ENCODE measurements at places on chromosomes 11 and 22.

DNA sequence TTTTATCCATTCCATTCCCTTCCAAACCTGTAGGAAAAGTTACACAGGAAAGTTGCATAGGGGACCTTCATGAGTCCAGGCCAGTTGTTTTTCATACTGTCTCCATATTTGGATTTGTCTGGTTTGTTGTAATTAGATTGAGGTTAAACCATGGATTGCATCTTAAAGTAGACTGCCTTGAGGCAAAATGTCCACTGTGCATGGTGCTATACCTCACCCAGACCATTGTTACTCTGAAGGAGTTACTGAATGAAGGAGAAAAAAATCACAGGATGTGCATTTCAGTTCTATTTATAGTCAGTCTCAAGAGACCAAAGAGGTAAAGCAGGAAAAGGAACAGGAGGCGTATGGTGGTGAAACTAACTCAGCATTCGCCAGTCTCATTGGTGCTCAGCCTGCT is 29.6 kb upstream of the L3MBTL2 start:
- DNase-seq, result no peak

GRCh38 chr11:36023922-36024321 is 80.1 kb downstream of the LDLRAD3 start:
- no peak for DNase-seq

GRCh38 chr11:83864412-83865057 is 578.4 kb upstream of the CCDC90B start:
- DNase-seq, result no peak

- DNase-seq, result no peak
These were observed 22.1 kb upstream of the IGLL5 start for GRCh38 chr22:22865311-22866072.

DNA sequence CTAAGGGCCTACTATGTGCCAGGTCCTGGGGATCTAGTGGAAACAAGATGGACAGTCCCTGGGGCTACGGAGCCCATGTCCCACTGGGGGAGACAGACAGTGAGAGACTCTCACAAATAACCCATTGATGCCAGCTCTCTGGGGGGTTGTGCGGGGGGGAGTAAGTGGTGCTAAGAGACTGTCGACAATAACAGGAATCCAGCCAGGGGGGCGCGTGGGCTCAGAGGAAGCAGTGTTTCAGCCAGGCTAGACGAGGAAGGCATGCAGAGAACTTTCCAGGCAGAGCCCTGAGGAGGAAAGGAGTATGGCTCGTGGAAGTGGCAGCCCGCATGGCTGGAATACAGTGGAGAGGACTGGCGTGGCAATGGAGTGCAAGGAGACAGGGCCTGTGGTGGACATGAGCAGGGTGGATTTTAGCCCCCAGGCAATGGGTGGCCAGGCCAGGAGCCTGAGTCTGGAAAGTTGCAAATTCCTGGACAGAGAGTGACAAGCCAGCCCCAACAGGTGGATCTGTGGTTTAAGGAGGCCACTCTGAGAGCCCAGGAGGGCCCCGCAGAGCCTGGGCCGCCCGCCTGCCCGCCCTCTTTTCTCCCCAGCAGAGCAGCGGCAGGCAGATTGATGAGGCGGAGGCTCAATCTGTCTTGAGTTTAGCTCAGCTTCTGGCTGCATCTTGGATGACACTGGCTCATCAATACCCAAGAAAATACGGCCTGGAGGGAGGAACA is 40.0 kb upstream of the TCF20 start:
- no peak for DNase-seq

DNA sequence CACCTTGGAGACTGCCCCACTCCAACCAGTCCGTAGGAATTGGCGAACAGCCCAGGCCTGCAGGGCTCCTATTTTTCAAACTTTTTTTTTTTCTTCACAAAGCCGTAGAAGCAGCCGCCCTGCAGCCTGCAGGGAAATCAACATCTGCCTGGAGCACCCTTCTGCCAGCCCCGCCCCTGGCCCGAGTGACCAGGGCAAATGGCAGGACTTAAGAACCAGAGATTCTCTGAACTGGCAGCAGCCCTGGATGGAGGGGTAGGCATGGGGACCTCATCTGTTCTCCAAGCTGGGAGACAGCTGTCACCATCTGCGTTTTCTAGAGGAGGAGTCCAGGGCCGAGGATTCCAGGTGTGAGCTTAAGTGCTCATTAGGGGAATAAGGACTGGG is 5.6 kb downstream of the SCN2B start:
- no peak for DNase-seq

DNA sequence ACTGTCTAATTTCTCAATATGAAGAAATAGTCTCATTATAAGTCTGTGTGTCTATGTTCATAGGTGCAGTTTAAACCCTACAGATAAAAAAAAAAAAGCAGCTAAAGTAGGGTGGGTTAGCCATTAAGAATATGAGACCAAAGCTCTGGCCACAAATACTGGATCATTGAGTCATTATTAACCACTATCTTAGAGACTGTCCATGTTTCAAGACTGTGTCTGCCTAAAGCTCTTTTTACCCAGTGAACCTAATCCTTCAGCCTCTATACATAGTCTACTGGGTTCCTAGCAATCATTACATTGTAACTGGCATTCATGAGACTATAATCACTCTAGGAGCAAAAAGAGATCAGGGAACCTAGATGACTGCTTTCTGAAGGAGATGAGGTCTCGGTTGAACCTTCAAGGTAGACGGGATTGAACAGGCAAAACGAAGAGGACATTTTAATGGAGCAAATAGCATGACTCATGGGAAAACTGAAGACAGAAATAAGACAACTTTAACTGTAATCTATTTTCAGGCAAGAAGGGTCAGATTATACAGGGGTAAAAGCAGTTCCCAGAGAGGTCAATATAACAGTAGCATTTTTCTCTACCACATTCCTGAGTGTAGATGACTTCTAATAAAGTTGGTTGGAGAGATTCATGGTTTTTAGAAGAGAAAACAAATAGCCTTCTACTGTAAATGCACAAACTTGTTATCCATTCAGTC is 64.0 kb upstream of the FIBIN start:
- DNase-seq, result no peak

DNA sequence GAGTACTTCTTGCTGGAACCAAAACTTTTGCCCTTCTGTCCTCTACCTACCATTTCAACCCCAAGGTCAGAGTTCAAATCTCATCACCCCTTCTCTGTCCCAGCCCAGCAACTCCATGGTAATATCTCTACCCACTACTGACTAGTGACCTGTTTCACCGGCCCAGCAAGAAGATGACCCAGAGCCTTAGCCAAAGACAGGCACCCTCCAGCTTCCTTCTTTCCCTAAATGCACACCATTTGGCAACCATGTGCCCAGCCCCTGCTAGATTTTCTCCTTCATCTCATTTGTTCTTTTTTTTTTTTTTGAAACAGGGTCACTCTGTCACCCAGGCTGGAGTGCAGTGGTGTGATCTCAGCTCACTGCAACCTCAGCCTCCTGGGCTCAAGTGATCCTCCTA is 14.9 kb downstream of the ARAP1 start:
- DNase-seq, result no peak

DNA sequence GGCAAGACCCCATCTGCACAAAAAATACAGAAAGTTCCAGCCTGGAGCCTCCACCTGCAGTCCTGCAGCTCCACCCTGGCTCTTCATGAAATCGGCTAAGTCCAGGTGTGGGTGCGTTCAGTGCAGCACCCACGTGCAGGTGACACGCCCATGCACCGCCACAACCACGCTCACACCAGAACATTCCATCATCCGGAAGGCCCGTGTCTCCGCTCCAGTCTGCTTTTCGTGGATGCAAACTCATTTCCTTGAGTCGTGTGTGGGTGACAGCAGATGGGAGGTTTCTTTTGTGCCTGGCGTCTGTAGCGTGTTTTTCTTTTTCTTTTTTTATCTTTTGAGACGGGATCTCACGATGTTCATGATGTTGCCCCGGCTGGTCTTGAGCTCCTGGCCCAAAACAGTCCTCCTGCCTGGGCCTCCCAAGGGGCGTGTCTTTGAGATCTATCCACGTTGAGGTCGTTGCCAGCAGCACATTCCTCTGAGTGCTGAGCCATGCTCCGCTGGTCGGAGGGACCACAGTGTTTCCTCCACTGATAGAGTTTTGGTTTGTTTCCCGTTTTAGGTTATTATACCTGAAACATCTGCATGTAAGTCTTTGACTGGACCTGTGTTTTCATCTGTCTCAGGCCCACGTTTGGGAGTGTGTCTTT is 7.2 kb downstream of the PTDSS2 start:
- no peak for DNase-seq

GRCh38 chr22:29345932-29346331 is 30.4 kb upstream of the RASL10A start:
- no peak for DNase-seq

- DNase-seq, result no peak
These were observed 10.4 kb downstream of the SLC15A3 start for GRCh38 chr11:60941371-60942119.

- no peak for DNase-seq
These were observed 1046.9 kb downstream of the BRD1 start for GRCh38 chr22:48780597-48781277.

DNA sequence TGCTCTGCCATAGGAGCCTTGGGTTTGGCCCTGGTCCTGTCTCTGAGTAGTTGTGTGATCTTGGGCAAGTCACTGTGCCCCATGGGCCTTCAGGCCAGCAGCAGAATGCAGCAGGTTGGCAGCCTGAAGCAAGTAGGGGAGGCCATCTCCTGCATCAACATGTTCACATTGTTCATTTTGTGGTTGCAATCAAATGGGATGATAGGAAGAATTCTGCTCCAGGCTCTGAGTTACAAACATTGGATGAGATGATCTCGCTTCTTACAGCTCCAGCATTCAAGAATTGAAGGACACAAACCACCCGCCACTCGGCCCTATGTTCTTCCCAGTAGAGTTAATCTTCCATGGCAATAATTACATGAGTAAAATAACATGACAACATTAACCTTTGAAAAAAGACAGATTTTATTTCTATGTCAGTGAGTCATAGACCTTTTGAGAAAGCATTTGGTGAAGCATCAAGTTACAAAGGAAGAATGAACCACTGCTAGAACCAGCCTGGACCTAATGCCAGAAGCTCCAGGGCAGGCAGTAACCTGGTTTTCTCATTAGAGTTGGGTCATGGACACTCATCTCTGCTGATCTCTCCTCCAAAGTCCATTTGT is 308.3 kb upstream of the NCAM1 start:
- DNase-seq, result peak; percentile 13

DNA sequence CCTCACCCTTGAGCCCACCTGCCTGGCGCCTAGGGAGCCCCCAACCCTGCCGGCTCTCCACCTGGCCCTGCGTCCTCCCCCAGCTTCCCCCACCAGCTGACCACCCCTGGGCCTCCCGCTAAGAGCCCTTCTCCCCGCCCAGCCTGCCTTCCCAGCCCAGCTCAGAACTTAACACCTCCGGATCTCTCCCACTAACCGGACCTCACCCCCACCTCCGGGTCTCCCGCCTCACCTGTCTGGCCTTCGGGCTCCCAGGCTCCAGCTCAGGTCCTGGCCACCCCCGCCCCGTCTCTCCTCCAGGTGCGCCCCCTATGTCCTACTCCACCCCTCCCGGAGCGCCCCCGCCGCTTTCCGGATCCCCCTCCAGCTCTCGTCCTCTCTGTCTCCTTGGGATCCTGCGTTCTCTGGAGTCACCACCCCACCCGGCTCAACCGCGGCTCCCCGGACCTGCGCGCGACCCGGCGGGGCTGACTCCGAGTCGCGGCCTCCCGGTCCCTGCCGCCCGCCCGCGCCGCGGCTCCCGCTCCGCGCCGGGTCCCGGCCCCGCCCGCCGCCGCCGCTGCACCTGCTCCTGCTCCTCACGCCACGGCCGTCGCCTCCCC is at the start of gene KCNJ11:
TSS of gene KCNJ11 (minus strand) at position 51 of the 602 bp plus-strand sequence. CDS start 568 bp downstream, outside the sequence.
- DNase-seq, result no peak

GRCh38 chr11:45100339-45100738 is 46.1 kb upstream of the PRDM11 start:
- DNase-seq, result no peak

- DNase-seq, result no peak
These were observed 25.2 kb downstream of the MORC2 start for GRCh38 chr22:30943368-30943767.

DNA sequence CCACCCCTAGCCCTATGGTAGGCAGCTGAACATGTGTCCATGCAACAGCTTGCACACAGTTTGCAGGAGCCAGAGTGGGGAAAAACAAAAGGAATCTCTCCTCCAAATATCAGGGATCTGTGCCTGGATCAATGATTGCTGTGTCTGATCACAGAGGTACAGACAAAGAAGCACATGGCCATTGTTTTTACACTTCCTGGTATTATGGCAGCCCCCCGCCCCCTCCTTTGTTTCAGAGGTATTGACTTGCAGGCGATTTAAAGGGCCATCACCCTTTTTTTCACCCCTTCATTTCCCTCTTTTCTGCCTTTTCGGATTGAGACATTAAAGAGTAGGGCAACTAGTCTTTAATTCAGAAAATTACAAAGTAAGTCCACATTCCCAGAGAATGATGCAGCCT is 453.0 kb upstream of the LUZP2 start:
- DNase-seq, result no peak

DNA sequence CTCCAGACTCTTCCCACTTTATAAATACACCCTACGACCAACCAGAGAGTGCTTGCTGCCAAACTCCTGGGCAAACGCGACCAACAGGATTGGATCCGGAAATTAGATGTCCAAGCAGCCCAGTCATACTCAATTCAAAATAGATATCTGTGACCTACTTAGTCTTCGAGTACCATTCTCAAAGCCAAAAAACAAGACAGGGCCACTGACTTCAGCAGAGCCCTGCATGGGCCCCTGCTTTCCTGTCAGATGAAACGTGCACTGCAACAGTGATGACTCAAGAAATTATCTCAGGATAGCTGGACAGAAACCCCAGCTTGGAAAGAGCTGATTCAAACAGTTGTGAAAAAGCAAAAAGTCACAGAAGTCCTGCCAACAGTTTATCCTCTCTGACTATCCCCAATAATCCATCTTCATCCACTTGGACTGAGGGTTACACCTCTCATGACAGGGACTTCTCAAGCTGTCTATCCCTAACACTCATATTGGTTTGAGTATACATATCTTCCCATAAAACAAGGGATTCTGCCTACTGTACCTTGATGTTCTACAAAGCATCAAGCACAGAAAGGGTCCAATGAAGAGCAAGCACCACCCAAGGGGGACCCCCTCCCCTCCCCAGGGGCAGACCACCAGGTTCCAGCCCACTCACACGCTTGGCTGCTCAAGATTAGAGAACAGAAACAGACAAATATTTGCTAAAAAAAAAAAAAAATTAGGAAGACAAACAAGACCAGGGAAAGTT is 17.4 kb downstream of the SMCO4 start:
- DNase-seq, result no peak

DNA sequence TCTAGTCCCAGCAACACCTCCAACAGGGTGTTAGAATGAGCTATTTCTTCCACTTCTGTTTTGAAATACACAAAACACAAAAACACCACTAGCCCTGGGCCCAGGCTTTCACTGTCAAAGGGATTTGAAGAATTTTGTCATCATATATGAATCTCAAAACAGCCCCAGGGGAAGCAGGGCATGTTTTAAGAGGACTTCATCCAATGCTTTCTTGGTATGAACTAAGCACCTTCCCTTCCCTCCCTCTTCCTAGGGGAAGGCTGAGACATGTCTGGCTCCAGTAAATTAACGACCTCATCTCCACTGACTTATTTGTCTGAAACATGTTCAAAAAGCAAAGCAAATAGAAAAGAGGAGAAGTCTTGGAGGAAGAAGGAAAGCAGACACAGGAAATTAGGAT is 75.7 kb upstream of the INCENP start:
- DNase-seq, result no peak
